AG08395 (cell line): ENCODE measurements at places on chromosomes 4 and X.
A peak's percentile ranks its signal among the peaks of the same experiment; 100 is the strongest.

DNA sequence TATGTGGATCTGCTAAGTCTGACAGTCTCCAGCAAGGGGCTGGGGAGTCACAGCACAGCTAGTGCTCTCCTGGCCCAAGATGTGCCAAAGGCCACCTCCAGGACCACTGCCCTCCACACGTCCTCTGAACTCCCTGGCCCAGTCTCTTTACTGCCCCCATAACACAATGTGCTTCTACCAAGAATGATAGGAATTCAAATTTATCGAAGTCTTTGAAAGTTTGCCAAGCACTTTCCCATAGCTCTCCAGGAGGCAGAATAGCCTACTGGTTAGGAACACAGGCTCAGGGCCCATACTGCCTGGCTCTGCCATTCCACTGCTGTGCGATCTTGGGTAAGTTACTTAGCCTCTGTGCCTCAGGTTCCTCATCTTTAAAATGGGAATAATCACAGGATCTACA, 86.7 kb downstream of the NHSL2 start:
- no peak for DNase-seq

DNA sequence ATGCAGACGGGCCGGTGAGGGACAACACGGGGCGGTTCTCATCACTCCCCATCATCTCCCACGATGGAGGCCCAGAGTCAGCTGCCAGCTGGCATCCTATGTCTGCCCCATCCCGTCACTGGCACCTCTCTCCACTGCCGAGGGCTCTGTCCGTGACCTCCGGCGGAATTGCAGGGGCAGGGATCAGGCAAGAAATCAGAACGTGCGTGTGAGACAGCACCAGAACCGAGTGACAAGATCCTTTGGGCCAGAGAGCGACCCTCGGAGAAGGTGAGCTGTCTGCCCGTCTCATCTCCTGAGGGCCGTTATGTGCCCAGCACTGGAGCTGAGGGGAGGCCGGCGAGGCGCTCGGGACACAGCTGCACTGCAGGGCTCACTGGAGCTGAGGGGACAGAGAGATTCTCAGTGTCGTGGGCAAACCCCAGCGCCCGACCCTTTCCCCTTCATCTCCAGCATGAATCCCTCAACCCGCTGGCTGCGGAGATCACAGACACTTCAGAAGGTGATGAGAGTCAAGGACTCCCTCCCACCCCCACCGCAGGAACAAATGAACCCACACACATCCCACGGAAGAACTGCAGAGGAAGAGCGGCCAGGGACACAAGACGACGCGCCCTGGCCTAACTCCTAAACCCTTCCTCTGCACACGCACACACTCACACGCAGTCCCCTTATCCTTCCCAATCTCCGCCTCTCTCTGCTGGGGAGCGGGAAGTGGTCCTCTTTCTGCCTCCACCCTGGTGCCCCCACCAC, 128.7 kb downstream of the AFAP1 start:
- no peak for DNase-seq

DNA sequence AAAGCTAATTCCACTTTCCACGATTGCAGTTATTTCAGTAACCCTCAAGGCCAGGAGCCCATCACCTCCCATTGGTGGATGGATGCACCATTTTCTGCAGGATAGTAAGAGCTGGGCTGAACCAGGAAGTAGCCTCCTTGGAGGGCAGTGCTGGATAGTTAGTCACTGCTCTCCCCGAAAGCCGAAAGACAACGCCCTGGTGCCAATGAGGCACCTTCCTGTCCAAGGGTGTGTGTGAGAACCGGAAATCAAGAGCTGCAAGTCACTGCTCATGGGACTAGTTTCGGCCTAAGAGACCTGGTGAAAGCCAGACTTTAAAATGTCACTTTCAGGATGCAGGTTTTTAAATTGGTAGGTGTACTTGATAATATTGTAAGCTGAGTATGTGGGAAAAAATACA, 203.8 kb upstream of the HS3ST1 start:
- DNase-seq: no peak

DNA sequence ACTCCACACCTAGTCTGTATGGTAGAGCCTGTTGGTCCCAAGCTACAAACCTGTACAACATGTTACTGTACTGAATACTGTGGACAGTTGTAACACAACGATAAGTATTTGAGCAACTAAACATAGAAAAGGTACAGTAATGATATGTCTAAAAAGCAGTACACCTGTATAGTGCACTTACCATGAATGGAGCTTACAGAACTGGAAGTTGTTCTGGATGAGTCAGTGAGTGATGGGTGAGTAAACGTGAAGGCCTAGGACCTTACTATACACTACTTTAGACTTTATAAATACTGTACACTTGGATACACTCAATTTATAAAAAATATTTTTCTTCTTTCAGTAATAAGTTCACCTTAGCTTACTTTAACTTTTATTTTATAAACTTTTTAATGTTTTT, 104.0 kb downstream of the TMA16 start:
- no peak for DNase-seq

DNA sequence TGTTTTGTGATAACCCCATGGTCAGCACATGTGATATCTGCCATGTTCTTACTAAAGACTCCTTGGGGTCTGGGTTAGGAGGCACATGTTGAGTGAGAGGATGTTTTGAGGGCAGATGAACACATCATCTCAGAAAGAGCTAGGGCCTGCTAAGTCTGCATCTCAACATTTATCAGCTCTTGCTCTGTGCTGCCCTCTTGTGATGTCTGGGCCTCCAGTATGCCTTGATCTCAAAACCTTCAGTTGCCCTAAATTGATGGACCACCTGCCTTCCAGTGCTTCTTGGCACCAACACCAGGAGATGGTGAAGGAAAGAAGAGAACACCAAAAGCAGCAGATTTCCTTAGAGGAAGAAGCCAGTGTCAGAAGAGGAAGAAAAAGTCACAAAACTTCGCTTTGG, 22.5 kb downstream of the MID1 start:
- peak; percentile 11 for DNase-seq

- no peak for DNase-seq
Observed at GRCh38 chr4:38065900-38066299, 105.7 kb downstream of the PTTG2 start.
